ENCODE measurements at places on chromosomes 1 and 21.

DNA sequence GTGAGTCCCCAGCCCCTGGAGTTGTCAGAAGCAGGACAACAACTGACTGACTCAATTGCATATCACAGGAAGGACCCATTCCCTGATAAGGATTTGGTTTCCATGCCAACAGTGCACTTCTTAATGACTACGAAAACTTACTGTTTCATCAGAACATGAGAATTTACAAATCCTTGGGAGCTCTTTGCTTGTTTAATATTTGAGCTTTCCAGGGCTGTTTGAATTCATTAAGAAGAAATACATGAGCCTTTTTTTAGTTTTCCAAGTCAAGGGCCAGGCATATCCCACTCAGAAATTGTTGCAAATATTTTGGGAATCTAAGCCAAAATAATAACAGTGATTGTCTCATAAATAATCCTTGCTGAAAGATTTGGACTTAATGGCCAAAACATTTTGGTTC, 27.2 kb upstream of the COL24A1 start:
- no peak for DNase-seq

- peak; percentile 32 for DNase-seq
Observed at GRCh38 chr1:66575739-66576138, 41.8 kb downstream of the SGIP1 start.

- no peak for DNase-seq
Observed at GRCh38 chr1:171334024-171334640, 20.1 kb downstream of the FMO4 start.

- no peak for DNase-seq
Observed at GRCh38 chr1:236837897-236838296, 42.8 kb downstream of the MTR start.

DNA sequence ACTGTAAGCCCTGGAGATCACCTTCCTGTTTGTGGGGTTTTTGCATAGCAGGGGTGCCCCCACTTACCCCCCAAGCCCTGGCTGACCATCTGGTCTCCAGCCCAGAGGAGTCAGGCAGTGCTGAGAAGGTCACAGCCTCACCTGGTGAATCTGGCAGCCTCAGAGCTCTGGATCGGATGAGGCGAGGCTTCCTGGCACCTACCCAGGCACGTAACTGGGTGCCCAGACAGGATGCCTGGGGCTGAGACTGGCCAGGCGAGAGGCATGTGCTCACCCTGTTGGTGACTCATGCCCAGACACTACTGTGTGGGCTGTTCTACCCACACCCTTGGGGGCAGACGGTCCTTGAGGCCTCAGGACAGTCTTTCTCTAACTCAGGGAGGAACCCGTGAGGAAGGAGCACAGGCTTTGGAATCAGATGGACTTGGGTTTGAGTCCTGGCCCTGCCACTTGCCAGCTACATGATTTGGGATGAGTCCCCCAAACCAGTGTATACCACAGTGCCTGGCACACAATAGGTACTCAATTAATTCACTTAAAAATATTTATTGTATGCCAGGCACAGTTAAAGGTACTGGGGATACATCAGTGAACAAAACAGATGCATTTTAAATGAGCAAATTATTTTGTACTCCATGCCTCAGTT, 15.1 kb upstream of the PADI3 start:
- peak; percentile 96 for DNase-seq

Measured in GM03348 (cell line).